ENCODE measurements at places on chromosomes 16 and 17.

GRCh38 chr17:60332574-60332973 is 59.4 kb downstream of the USP32 start:
- no peak for DNase-seq

- peak; percentile 95 for DNase-seq
These were observed at the start of gene CNP for GRCh38 chr17:41966463-41967140. Gene CNP, plus strand, starts transcription at chr17:41966795. Its CDS starts 90 bp downstream, at chr17:41966885.

DNA sequence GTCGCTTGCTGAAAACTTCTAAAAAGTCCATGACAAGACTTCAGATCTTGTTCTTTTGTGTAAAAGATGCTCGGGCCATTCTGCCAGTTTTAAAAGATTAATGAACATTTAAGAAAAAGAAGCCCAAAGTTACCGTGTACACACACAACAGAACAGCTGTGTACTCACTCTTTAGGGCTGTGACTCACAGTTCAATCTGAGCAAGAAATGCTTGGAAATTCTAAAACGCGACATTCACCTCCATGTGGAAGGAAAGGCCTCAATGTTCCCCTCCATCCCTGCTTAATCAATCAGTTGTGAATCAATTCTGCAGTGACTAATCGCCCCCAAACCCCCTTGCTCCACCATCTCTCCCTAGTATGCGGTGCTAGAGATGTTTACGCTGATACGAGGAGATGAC is 609.9 kb upstream of the SALL1 start:
- no peak for DNase-seq

DNA sequence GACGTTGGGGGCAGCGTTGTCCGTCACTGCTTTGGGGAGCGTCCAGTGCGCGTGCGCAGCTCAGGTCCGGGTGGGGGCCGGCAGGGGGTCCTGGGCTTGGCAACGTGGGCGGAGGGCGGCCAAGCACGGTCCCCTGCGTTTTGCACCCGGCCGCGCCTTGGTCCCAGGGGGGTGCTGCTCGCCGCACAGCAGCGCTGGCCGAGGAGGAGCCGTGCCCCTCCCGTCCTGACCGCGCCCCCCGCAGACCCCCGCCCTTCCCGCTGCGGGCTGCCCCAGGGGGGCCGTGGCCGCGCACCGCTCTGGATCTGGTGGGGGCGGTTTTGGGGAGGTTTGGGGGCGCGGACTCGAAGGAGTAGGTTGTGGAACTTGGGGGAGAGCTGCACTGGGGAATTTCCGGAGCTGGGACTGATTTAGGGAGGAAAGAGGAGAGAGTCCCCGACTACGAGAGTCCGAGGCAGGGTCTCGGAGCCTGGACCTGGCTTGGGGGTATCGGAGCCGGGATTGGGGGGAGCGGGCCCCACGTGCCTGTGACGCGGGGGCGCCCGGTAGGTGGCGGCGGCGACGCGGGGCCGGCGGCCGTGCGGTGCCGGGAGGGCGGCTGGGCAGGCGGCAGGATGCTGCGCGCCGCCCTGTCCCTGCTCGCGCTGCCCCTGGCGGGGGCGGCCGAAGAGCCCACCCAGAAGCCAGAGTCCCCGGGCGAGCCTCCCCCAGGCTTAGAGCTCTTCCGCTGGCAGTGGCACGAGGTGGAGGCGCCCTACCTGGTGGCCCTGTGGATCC is at the start of gene SLC9A5:
SLC9A5 (plus strand) TSS at position 579 of the 777 bp plus-strand sequence; CDS start at position 615, 36 bp downstream.
- DNase-seq, result no peak

DNA sequence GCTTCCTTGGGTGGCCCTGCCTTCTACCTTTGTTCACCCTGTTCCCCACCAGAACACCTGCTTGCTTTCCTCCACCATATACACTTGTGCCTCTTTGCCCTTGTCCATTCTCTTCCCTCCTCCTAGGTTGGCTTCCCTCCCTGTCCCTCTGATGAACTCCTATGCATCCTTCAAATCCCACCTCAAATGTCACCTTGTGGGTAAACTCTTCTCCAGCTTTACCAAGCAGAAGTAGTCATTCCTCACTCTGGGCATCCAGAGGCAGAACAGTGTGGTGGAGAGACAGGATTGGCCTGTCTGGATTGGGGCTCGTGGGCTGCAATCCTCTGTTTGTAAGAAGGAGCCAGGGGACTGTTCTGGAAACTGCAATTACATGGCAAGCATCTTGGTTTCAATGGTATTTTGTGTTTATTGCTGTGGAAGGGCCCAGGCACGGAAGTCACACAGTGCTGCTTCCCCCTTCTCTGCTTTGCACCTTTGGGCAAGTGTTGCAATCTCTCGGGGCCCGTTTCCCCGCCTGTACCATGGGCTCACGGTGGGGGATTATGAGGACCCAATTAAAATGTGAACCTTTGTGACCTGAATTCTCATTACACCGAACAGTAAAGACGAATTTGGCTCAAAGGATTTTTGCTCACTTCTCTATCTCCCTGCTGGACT is 21.9 kb upstream of the NXPH3 start:
- no peak for DNase-seq

DNA sequence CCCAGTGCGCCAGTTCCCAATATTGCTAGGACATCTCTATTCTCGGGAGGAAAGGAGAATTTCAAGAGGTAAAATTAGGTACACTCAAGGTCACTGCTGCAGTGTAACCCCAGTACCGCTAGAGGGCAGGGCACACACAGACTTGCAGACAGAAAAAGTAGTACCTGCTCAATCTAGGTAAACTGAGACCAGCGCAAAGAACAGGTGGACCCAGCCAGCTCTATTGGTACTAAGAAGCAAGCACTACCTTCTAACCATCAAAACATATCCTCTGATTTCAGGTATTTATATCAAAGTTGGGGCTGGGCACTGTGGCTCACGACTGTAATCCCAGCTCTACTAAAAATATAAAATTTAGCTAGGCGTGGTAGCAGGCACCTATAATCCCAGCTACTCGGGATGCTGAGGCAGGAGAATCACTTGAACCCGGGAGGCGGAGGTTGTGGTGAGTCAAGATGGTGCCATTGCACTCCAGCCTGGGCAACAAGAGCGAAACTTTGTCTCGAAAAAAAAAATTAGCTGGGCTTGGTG is 3.6 kb upstream of the WDR81 start:
- DNase-seq, result peak; percentile 74

DNA sequence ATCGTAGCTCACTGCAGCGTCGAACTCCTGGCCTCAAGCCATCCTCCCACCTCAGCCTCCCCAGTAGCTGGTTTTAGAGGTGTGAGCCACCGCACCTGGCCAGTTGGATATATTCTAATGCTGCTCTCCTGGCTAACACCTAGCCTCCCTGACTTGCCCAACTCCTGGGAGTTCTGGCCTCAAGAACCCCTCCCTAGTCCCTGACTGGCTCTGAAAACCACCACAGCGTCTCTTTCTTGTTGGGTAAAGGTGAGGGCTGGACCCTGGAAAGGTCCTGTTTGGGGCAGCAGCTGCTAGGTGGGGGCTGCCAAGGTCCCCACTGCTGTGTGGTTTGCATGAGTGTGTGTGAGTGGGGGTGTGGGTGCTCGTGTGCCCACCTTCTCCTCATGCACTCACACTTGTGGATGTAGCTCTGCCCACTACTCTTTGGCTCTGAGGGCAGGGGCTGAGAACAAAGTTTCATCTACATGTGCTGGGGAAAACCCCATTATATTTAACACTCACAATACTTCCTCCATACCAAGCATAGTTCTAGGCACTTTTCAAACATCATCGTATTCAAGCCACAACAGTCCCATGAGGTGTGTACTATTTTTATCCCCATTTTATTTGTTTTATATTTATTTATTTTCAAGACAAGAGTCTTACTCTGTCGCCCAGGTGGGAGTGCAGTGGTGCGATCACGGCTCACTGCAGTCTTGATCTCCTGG is 7.1 kb upstream of the SPNS3 start:
- DNase-seq, result no peak

DNA sequence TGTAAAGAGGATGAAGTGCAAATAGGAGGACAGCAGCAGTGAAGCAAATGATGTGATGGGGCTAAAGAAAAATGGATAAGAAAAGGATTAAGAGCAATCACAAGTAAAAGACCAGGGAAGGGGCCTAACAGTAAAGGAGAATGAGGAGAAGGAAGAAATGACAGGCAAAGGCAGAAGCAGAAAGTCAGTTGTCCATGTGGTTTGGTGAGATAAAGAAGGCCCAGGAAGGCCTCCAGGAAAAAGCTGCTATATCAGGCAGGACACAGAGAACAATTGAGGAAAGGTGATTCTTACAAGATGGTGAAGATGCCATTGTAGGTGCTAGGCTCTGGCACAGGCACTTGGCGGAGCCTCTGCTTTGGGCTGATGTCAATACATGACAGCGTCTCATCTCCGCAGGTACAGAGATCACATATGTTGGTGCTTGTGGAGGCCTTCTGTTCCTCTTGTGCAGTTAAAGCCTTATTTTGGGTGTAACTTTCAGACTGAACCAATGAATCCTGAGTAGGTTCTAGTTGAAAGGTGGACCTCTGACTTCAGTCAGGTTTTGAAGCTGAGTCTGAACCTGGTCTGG is 18.1 kb downstream of the RDM1 start:
- DNase-seq, result no peak

DNA sequence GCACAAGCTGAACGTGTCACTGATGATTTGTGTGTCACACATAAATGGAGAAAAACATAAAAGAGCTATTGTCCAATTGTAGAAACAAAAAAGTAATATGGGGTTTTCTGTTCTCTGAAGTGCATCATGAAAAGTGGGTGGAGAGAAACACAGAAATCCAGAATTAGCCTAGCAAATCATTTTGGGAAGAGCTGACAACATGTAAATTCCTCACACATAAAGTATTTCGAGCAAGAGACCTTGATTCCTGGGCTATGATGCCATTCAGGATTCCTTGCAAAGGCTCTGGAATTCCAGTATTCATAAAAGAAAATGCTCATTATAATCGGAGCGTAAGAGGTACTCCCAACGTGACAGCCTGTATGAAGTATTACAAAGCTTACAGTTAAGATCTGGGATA is 1.1 kb downstream of the DCUN1D3 start:
- DNase-seq, result no peak

GRCh38 chr17:80473701-80474100 is 2.7 kb downstream of the NPTX1 start:
- DNase-seq, result no peak

GRCh38 chr16:80147026-80147655 is 393.7 kb upstream of the DYNLRB2 start:
- DNase-seq, result no peak

DNA sequence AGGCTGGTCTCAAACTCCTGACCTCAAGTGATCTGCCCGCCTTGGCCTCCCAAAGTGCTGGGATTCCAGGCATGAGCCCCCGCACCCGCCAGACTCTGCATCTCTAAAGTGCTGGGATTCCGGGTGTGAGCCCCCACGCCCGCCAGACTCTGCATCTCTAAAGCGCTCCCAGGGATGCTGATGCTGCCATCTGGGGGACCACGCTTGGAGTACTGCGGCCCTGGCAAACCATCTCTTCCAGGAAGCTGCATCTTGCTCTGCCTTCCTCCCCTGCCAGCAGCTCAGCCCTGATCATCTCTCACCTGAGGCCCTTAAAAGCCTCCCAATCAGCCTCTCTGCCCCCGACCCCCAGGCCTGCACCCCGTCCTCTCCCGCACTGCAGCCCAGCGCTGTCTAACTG is 4.1 kb downstream of the CEP295NL start:
- DNase-seq, result no peak

DNA sequence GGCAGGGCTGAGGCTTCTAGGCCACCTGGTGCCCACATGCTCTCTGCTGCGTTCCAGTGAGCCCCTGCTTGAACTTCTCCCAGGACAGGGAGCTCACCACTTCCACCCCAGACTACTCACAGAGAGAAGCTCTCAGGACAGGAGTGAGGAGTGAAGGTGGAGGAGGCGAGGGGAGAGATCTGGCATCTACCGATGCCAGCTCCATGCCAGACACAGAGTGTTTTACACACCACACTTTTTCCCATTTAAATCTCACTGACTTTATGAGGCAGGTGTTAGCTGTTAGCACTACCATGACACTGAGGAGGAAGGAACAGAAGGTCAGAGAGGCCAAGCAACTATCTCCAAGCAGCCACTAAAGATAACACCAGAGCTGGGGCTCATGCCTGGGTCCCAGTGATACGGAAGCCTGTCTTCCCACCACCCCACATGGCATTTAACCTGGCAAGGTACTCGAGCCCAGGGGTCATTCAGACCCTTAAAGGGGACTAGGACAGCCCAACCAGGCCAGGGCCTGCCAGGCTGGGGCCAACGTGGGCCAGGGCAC is 6.8 kb downstream of the FAM83G start:
- no peak for DNase-seq

- DNase-seq, result no peak
These were observed 63.5 kb downstream of the SPECC1 start for GRCh38 chr17:20072692-20072992.

- no peak for DNase-seq
These were observed 15.8 kb downstream of the NOD2 start for GRCh38 chr16:50709061-50709684.
